ENCODE measurements at places on chromosomes 1 and 21.

GRCh38 chr1:183058851-183059502, 35.8 kb downstream of the LAMC1 start:
- DNase-seq: no peak

- DNase-seq: no peak
Measured at GRCh38 chr1:71510725-71511124, 429.9 kb upstream of the ZRANB2 start.

- DNase-seq: no peak
Measured at GRCh38 chr1:12469990-12470389, 148.0 kb downstream of the DHRS3 start.

DNA sequence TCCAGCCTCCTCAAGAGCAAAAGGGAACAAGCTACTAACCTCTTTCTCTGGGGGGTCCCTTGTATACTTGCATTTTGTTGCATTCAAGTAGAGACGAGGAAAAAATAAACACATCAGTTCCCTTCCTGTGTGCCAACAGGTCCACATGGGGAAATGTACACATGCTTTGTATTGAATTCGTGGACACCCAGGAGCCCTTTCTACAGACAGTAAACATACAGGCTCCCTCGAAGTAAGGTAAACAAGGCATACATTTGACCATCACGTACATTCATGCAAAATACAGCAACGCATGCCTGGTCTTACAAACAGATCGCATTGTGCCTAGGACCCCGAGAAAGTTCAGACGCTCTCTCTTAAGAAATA, 1.1 kb downstream of the KCND3 start:
- DNase-seq: no peak

DNA sequence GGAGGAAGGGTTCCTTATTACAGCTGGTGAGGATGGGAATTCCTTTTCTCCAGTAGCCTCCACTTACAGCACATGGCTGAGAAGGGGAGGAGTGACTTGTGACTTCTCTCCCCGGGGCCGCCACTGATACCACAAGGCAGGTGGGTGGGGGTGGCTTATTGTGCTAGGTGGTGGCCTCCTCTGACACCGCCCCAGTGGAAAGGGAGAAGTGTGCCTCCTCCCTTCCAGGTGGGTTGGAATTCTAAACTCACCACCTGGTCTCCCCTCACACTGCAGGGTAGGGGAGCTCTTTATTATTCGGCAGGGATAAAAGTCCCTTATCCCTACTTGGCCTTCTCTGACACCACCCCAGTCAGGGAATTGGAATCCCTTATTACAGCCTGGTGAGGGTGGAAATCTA, 89.5 kb downstream of the CCDC30 start:
- no peak for DNase-seq

- no peak for DNase-seq
Measured at GRCh38 chr1:19678931-19679453, 14.3 kb downstream of the HTR6 start.

DNA sequence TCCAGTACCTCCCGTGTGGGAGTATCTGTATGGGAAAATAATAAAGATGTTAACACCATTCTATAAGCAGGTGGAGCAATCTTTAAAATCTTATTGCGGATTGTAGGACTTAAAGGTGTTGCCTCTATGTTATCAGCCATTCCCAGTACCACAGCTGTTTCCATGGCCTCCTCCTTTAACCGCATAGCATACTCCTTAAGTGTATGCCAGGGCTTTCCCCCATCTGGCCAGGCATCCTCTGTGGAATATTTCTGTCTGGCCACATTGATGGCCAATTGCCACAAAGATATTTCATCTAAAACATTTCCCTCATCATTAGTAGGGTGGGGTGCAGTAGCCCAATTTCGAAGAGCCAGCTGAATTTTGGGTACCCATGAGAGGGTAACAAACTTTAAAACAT, 7.3 kb upstream of the STUM start:
- DNase-seq: no peak

- DNase-seq: no peak
Measured at GRCh38 chr21:42525029-42525581, 11.5 kb downstream of the SLC37A1 start.

- DNase-seq: no peak
Measured at GRCh38 chr1:87973896-87974295, 645.2 kb downstream of the LMO4 start.

GRCh38 chr1:244858357-244858756, 6.0 kb downstream of the HNRNPU start:
- no peak for DNase-seq

DNA sequence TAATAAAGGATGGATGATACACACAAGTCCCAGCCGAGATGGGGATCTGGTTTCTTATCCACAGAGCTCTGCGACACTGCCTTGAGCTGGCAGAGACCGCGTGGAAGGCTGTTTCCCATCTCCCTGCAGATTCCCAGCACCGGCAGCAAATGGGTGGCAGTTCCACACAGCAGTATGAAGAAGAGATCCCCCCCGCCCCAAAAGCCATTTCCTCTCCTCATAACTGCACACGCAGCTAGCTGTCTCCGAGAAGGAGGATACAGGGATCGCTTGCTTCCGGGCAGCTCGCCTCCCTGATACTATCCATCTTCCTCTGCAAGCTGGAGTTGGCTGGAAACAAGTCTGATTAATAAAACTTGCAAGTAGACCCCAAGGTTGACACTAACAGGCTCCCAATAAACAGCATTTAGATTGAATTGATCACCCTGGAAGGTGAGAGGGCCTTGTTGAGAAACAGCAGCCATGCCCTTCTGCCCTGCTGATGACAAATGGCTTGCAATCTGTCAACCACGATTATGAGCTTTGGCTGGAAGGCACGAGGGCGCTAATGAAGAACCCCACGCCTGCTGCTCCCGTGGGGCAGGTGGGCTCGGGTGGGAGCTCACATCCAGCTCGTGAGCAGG, 642.3 kb downstream of the AJAP1 start:
- DNase-seq: no peak

GRCh38 chr1:208180421-208180820, 63.8 kb downstream of the PLXNA2 start:
- no peak for DNase-seq

- DNase-seq: no peak
Measured at GRCh38 chr1:178376008-178376407, 120.8 kb downstream of the CLEC20A start.

Data from stimulated activated CD4-positive, alpha-beta T cell treated with anti-CD3 and anti-CD28 coated beads, Interleukin-2, amount 100 ng/mL, for 48 hours (primary cell).